Left lung (tissue), 14 donors: ENCODE measurements at places on chromosomes 5 and 9. TPM values are rescaled to one million over a fixed set of nuclear protein-coding genes. Genes with fewer than 3 reads are reported as not detected.

DNA sequence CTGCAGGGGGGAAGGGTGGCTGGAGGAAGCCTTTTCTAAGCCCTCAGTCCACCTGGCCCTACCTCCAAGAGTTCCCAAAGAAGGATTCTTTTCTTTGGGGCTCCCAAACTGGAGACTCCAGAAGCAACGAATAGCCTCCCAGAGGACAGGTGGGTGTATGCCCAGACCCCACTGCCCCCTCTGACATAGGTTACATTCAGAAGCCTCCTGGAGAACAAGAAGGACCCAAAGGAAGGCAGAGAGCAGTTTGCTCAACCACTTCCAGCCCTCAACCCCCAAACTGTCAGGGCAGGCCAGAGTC is 10.3 kb downstream of the HK3 start:
- DNase-seq: no peak
- no peak overlapping the region for H3K4me3 ChIP-seq
- no peaks in the 10 kb centered on the region for H3K4me1 ChIP-seq
- H3K27me3 ChIP-seq: peaks cover 5% of the 10 kb centered on the region
- H3K36me3 ChIP-seq: no peaks in the 10 kb centered on the region
- H3K27ac ChIP-seq: no peak overlapping the region

- DNase-seq: no peak
- no peaks in the 10 kb centered on the region for H3K27me3 ChIP-seq
- peaks cover 76% of the 10 kb centered on the region for H3K36me3 ChIP-seq
- no peak overlapping the region for H3K4me3 ChIP-seq
- peak overlapping the region; percentile 13 for H3K27ac ChIP-seq
Measured at GRCh38 chr9:33127881-33128280, 39.3 kb downstream of the B4GALT1 start.

DNA sequence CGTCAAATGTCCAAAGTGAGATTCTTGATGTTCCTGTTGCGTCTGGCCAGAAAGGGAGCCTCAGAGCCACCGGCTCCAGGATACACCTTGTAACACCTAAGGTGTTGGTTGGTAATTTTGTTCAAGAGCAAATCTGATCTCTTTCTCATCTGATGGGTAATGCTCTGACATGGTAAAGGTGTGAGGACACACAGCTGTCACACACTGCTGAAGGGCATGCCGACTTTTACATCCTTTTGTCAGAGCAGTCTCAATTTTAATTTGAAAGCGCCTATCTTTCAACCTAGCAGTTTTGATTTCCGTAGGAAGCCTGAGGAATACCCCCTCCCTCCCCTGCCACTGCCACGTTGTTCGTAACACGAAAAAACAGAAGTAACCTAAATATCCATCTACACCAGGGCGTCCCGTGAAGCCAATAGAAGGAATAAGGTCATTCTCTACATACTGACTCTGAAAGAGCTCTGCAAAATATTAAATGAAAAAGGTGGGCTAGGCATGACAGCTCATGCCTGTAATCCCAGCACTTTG is 57.4 kb downstream of the TSTD2 start:
- no peaks in the 10 kb centered on the region for H3K36me3 ChIP-seq
- no peak for DNase-seq
- no peak overlapping the region for H3K27ac ChIP-seq
- no peaks in the 10 kb centered on the region for H3K4me1 ChIP-seq

GRCh38 chr5:59843511-59844213 is 49.9 kb downstream of the PDE4D start:
- no peaks in the 10 kb centered on the region for H3K36me3 ChIP-seq
- H3K4me3 ChIP-seq: no peak overlapping the region
- no peak overlapping the region for H3K27ac ChIP-seq
- no peak for DNase-seq
- H3K4me1 ChIP-seq: no peaks in the 10 kb centered on the region

DNA sequence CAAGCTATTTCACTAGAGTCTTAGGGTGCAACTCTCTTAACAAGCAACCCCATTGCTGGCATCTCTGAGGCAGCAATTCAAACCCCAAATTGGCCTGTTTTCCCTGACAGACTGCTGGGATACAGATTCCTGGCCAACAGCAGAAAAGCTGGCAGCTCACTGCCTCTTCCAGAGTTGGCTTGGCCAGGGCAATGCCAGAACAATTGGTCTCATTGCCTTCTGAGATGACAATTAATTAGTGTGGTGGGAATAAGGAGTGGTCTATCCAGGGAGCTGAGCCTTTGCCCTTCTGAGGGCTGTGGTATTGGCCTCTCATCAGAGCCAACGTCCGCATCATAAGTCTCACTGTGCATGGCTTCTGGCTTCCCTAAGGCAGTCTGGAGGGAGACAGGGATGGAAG is 183.2 kb downstream of the GNAQ start:
- H3K27ac ChIP-seq: peak overlapping the region; percentile 45
- no peak for DNase-seq
- H3K36me3 ChIP-seq: no peaks in the 10 kb centered on the region
- no peak overlapping the region for H3K4me3 ChIP-seq

- no peaks in the 10 kb centered on the region for H3K36me3 ChIP-seq
- H3K27ac ChIP-seq: no peak overlapping the region
- H3K4me3 ChIP-seq: no peak overlapping the region
- H3K4me1 ChIP-seq: peaks cover 31% of the 10 kb centered on the region
- H3K27me3 ChIP-seq: no peaks in the 10 kb centered on the region
Measured at GRCh38 chr5:91137647-91138046, 245.5 kb downstream of the ARRDC3 start.

GRCh38 chr5:142844866-142845265 is 74.7 kb downstream of the ARHGAP26 start:
- H3K27me3 ChIP-seq: no peaks in the 10 kb centered on the region
- H3K27ac ChIP-seq: no peak overlapping the region
- H3K36me3 ChIP-seq: no peaks in the 10 kb centered on the region
- DNase-seq: no peak
- H3K4me1 ChIP-seq: no peaks in the 10 kb centered on the region
- no peak overlapping the region for H3K4me3 ChIP-seq

DNA sequence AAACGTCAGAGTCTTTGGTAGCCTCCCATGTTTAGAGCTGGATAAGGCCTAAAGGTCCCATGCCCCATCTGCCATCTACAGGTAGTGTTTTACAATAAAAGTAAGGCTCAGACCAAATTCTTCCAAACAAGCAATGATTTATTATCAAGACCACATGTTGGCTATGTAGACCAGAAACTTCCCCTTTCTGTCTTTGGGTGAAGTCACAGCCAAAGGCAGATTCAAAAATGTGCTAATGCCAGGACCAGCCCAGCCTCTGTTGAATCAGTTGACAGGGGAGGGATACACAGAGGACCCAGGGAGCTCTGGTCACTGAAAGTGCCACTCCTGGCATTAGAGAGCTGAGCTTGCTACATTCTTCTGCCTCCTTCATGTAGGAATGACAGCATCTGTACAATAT is 360.8 kb downstream of the NTRK2 start:
- no peaks in the 10 kb centered on the region for H3K36me3 ChIP-seq
- DNase-seq: no peak
- no peaks in the 10 kb centered on the region for H3K4me1 ChIP-seq
- H3K27me3 ChIP-seq: no peaks in the 10 kb centered on the region
- no peak overlapping the region for H3K27ac ChIP-seq

DNA sequence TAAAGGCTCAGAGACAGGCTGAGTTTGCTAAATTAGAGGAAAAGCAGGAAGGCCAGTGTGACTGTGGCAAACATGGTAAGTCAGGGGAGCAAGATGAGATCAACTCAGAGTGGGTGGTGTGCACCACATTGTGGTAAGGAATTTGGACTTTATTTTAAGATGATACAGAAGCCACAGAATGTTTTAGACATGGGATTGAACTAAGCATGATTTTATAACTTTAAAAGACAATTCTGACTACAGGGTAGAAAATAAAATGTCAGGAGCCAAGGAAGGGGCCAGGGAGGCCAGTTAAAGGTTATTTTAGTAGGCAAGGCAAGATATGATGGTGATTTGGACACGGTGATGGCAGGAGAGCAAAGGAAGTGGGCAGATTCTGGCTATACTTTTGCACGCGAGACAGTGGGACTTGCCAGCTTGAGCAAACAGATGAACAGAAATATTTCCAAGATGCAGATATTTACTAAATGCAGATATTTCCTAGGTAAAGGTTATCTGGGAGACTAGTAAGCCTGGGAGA is 53.9 kb downstream of the TSSK1B start:
- peaks cover 48% of the 10 kb centered on the region for H3K27me3 ChIP-seq
- no peak for DNase-seq
- H3K36me3 ChIP-seq: no peaks in the 10 kb centered on the region
- H3K4me3 ChIP-seq: no peak overlapping the region
- peaks cover 3% of the 10 kb centered on the region for H3K4me1 ChIP-seq
- no peak overlapping the region for H3K27ac ChIP-seq

GRCh38 chr9:1960342-1961042 is 54.7 kb upstream of the SMARCA2 start:
- H3K4me1 ChIP-seq: no peaks in the 10 kb centered on the region
- no peak overlapping the region for H3K4me3 ChIP-seq
- DNase-seq: no peak
- no peaks in the 10 kb centered on the region for H3K36me3 ChIP-seq
- no peak overlapping the region for H3K27ac ChIP-seq

DNA sequence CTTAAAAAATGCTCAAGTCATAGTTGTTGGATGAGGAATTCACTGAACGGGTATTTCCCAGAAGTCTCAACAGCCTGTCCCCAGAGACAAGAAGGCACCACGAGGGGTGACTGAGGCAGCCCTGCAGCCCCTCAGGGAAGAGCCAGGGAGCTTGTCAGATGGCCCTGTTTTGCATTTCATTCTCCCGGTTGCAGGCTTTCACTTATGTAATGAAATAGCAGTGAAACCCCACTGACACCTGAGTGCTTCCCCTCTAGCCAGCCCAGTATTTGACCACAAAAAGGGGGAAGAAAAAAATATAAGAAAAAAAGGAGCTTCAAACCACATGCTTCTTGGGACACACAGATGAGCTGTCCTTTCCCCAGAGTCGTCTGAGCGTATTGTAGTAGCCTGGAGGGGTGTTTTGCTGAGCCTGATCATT is 75.3 kb upstream of the IL12B start:
- H3K4me3 ChIP-seq: no peak overlapping the region
- H3K4me1 ChIP-seq: no peaks in the 10 kb centered on the region
- no peak overlapping the region for H3K27ac ChIP-seq
- no peak for DNase-seq

DNA sequence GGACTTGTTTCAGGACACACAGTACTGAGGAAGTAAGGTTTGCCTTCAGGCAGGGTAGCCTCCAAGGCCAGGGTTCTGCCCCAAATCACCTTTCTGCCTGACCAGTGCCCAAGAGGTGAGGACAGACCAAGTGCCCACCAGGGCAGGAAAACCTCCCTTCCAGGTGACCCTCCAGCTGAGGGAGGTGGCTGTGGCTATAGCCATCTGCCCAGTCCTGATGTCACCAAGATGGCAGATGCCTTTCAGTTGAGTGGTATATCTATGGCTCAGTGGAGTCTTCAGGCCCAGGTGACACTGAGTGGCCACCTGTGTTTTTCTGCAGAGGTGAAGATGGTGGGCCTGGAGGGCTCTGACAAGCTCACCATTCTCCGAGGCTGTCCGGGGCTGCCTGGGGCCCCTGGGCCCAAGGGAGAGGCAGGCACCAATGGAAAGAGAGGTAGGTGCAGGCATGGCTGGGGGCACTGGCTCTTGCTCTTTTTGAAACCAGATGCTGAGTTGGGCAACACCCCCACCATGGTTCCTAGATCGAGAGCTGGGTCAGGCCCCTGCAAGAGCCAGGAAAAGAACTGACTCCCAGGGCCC is 1.7 kb downstream of the FCN2 start:
- no peak overlapping the region for H3K4me3 ChIP-seq
- no peaks in the 10 kb centered on the region for H3K36me3 ChIP-seq
- no peak for DNase-seq
- no peak overlapping the region for H3K27ac ChIP-seq
- H3K4me1 ChIP-seq: no peaks in the 10 kb centered on the region

DNA sequence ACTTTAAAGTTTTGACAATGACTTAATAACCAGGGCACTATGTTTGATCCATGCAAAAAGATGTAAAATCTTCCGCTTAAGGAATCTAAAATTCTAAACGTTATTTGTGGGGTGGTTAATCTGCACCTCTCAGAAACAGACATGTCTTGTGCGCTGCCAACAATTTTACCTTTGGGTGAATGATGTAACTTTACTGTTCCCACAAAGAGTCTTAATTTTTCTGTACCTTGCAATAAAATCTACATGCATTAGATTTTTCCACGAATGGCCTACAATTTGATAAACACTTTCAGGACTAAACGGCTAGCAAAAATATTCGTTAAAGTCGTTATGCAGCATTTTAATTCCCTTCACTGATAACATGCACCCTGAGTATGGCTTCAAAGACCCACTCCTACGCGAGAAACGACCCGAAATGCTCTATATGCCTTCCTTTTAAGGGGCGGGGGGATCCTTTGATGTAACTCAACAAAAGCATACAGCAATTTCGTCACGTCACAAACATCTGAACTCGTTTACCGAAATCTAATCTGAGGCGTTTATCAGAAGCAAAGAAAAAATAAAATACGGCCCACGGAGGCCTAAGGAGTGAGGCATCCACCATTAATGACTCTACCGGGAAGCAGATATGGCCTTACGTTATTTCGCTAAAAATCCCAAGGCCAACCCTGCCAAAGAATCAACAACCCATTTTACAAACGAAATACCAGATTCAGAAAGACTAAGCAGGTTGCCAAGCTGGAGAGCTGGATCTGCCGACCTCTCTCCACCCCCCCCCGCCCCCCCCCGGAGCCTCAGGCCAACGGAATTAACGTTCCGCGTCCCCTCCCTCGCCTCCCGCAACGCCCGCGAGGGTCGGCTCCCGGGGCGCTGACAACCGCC is 621 bp downstream of the AK6 start:
- H3K27me3 ChIP-seq: no peaks in the 10 kb centered on the region
- no peaks in the 10 kb centered on the region for H3K36me3 ChIP-seq
- no peak for DNase-seq
- H3K4me1 ChIP-seq: peaks cover 36% of the 10 kb centered on the region
- peak overlapping the region; percentile 96 for H3K27ac ChIP-seq

DNA sequence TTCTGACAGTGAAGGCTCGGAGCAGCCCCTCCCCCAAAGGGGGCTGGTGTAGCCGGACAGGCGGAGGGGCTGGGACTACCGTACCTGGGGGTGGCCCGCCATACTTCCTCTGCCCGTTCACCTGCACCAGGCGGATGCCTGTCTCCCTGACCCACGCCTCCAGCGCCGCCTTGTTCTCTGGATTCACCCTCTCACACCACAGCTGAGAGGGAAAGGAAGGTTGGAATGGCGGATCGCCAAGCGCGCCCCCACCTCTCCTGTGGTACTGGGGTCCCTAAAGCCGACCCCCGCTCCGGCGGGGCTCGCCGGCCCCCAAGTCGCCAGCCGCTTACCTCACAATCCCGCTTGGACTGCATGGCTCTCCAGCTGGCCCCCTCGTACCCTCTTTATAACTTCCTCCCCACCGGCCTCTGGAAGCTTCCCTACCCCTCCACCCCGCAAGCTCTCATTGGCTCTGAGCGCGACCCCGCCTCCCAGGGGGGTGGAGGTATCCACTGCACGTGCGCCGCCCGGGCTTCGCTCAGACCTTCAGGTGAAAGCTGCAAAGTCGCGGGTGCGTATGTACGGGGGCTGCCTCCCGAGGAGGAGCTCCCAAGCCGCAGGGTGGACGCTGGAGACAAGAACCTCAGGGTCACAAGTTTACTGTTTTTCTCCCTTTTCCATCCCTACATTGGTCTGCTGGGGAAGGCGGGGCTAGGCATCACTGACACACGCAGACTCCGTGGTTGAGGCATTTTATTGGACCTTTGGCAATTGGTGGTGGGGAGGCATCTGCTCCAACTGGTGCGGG is at the start of gene DND1:
Gene DND1 (minus strand): TSS at position 390 of the 790 bp plus-strand sequence. CDS start 34 bp downstream, at position 356.
- H3K36me3 ChIP-seq: no peaks in the 10 kb centered on the region
- H3K27me3 ChIP-seq: no peaks in the 10 kb centered on the region
- no peak for DNase-seq
- H3K4me1 ChIP-seq: no peaks in the 10 kb centered on the region
- no peak within 1 kb of the TSS for H3K27ac ChIP-seq

TAF11L10 gene
- not detected for total RNA-seq

ANKRD34B gene
- 0.15 TPM for total RNA-seq

SHISAL2B gene
- total RNA-seq: 0.45 TPM
